ENCODE measurements at places on chromosomes 7 and 10.

- no peak for DNase-seq
Observed at GRCh38 chr7:27302590-27302989, 60.0 kb downstream of the EVX1 start.

DNA sequence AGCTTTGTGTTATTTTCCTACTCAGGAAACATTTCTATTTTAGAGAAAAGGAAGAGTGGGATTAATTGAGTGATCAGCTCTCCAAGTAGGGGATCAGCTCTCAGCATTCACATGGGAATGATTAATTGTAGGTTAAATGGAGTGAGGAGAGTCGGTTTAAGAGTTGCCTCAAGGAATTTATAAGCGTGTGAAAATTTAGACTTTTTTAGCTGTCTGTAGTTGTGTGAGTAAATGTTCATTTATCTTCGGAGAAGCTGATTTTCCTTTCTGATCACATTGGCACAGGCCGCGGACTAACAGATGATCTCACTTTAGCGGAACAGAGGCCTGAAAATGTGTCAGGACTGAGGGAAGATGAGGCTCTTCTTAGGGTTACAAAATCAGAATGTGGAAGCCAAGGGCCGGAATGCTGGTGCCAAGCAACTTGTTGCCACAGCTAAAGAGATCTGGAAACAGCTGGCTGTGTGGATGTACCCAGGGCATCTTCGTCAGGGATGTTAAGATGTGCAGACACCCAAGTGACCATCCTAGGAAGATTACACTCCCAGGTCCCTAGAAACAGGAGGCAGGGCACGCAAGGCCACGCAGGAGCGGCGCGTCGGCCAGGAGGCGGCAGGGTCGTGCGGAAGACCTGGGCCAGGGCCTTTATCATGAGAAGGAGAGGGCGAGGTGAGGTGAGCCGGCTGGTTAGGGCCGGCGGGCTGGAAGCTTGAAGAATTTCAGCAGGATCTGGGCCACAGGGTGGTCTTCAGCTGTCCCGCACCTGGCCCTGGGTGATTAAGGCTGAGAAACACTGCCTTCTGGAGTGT is 35.1 kb upstream of the TTYH3 start:
- no peak for DNase-seq

DNA sequence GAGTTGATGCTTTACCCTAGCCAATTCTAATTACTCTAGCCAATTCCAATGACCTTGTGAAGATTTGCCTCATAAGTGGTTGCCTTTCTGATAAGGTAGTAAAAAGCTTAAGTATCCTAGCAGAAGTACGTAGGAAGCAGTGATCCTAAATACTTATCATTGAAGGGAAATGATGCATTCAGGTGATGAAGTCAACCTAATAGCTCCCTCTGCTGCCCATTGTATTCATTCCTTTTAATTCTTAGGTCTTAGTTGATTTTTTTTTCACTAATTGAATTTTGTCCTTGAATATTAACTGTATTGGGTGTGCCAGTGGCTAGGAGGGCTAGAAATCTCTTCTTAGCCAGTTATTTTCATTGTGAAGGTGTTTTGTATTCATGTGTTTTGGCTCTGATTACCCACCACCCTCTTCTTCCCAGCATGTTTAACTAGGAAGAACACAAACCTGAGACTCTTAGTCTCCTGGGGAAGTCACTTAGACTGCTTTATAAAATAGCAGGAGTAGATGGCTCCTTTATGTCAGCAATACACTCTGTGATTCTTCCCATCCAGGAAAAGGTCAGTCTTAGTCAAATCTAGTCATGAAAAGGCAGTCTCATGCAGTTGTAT is 46.3 kb downstream of the PLEKHA8 start:
- no peak for DNase-seq

DNA sequence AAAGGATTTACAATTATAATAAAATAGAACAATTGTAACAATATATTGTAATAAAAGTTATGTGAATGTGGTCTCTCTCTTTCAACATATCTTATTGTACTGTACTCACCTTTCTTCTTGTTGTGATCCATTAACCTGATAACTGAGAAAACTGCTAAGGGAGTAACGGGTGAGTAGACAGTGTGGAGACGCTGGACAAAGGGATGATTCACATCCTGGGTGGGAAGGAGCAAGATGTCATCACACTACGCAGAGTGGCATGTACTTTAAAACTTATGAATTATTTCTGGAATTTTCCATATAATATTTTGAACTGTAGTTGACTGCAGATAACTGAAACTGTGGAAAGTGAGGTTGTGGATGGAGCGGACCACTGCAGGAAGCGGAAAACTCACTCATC is 91.2 kb upstream of the PLPP4 start:
- DNase-seq = no peak

GRCh38 chr10:104577861-104578521 is 63.1 kb upstream of the SORCS3 start:
- DNase-seq = no peak

DNA sequence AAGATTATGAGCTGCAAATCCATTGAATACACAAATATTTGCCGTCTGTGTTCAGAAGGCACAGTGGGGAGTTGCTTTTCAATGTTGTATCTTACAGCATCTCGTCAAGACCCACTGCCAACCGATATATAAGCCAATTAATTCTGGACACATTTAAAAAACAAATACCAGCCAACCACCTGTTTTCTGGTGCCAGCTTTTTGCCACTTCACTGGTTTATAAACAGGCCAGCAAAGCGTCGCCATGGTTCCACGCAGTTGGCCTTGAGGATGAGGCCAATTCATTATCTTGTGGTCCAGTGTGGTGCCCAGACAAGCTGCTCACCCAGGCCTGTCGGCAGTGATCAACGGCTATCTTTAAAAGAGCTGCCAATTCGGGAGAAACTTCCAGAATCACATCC is 321.0 kb downstream of the TCERG1L start:
- no peak for DNase-seq

GRCh38 chr10:24958721-24959381 is 6.4 kb upstream of the PRTFDC1 start:
- DNase-seq = no peak

DNA sequence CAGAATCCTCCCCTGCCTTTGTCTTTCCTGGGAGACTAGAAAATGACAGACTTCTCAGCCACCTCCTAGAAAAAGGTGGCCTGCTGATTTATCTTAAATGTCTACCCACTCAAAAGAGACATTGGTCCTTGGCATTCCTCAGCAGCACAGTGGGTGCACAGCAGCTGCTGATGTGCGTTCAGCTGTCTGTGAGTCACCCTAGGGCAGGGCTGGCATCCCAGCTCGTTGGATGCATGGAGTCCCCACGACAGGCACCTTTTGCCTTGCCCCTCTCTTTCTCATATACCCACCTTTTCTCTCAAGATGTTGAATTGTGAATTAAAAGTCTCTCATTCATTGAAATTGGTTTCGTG is 113.0 kb downstream of the DOCK1 start:
- DNase-seq = no peak

- DNase-seq = no peak
Observed at GRCh38 chr7:128893251-128894100, 17.0 kb downstream of the KCP start.

DNA sequence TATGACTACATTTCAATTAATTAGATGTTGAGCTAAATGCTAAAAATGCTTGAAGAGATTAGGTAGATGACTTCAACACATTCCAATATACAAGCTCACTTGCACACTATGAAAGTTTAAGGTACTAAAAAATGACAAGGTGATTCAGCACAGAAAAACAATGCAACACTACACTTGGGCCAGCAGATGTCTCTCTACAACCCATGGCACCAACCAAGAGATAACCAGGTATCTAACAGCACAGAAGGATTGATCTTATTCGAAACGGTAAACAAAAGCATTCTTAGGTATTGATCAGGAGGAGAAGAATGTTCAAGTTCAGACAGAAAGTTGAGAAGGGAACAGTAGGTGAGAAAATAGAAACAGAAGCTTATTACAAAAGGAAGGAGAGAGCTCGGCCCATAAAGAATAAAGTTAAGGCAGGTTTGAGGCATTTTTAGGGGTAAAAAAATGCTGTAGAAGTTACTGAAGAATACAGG is 248.2 kb upstream of the KLF14 start:
- no peak for DNase-seq

DNA sequence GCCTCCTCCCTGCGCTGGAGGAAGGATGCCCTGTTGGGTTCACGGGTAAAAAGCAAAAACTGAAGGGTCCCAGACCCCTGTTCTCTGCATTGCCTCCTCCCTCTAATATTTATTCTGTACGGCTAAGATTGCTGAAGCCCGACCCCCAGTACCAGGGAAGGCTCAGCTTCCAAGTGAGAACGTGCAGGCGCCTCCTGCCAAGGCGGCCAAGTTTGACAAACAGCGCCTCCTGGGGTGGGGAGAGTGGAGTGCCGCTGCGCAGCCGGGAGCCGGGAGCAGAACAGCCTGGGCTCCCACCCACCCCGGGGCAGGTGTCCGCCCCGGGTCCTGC is 4.7 kb upstream of the EBF3 start:
- DNase-seq = no peak

GRCh38 chr7:32047801-32048200 is 22.4 kb downstream of the PDE1C start:
- no peak for DNase-seq

- DNase-seq = no peak
Observed at GRCh38 chr7:16428672-16429071, 7.3 kb upstream of the CRPPA start.

- no peak for DNase-seq
Observed at GRCh38 chr7:131898418-131898817, 342.0 kb upstream of the PODXL start.

- DNase-seq = no peak
Observed at GRCh38 chr10:85400981-85401695, 965.5 kb downstream of the GRID1 start.

DNA sequence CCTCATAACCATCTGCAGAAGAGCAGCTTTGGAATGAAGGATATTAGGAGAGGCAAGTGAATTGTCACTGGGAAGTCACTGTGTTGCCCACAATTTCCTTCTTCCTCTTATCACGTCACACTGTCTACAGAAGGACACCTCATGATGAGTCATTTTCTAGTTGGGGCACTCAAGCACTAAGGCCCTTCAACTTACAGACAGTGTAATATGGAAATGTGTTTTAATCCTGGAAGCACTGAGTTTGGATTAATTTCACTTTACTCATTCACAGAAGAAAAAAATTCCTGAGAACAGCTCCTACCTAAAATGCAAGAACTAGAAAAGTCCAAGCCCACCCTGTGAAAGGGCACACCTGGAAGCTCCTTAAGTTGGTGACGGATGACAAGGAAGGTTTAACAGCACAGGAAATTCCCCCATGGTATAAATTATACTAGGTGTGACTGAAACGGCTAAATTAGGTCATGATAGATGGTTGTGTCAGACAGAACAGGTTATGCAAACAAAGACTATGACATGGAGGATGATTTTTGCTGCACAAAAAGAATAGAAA is 56.6 kb downstream of the PARD3 start:
- no peak for DNase-seq

DNA sequence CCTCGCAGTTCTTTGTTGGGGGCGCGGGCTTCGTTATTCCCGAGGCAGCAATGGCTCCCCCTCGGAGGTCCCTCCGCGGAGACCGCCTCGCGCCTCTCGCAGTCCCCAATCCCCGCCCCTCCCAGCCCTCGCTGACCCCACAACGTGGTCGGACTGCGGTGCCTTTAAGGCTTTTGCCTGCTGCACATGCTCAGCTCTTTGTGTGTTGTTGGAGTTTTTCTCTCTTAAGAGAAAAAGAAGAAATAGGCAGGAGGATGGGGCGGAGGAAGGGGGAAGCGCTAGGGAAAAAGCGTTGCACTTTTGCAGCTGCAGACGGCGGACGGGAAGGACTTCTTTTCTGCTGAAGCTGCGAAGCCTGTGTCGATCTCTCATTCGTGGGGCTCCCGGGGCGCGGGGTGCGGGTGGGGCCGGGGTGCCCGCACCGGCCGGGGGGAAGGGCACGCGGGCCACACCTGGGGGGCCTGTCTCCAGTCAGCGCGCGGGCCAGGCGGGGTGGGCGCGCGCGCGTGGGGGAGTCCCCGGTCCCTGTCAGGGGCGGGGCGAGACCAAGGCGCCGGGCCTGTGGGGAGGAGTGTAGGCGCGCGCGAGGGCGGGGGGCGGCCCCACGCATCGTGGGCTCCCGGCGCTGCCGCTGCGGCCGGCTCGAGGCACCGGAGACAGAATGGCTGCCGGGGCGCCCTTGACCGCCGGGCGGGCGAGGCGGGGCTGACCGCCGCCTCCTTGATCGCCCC is 445 bp upstream of the ATRNL1 start:
- DNase-seq = no peak

DNA sequence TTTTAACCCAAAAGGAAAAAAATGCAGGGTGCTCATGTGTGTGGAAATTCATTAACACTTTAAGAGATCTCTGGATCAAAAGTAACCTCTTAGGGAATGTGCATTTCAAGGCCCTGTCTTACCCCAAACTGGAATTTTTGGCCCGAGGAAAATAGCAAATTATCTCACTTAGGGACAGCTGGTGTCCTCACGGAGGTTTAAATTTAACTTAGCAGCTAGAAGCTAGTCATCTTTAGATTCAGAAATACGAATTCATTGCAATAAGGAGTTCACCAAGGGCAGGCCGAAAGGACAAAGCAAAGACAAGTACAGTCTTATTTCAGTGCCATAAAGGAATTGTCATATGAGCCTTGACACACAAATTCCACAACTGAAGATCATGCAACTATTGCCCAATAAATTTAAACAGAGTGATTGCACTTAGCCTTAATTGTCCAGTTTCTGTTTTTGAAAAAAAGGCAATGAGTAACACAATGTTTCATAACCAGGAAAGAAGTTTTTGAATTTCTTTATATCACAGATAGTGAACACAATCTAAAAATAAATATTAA is 22.4 kb upstream of the SEMA3C start:
- no peak for DNase-seq

DNA sequence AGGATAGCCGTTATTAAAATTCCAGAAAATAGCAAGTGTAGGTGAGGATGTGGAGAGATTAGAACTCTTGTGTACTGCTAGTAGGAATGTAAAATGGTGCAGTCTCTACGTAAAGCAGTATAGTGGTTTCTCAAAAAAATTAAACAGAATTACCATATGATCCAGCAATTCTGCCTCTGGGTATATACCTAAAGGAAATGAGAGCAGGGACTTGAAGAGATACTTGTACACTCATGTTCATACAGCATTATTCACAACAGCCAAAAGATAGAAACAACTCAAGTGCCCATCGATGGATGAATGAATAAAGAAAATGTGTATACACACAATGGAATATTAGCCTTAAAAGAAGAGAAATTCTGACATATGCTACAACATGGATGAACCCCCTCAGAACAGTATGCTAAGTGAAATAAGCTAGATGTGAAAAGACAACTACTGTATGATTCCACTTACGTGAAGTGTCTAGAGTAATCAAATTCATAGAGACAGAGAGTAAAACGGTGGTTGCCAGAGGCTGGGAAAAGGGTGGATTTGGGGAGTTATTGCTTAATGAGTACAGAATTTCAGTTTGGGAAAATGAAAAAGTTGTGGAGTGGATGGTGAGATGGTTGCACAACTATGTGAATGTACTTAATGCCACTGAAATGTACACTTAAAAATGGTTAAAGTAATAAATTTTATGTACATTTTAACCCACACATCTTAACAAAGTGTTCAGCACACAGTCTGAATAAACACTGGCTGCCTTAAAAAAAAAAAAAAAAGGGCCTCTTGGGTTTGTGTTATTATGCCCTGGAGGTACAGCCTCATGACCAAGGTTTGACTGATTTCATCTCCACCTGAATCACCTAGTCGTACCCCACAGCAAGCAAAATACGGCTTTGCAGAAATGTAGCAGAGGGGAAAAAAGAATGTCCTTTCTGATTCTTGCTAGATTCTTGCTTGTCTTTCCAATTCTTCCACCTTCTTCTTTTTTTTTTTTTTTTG is 26.2 kb downstream of the BUB3 start:
- no peak for DNase-seq

GRCh38 chr7:123070702-123071286 is 75.3 kb upstream of the TAS2R16 start:
- DNase-seq = no peak

All from cortex of kidney (tissue), 1 donor.